ENCODE measurements at places on chromosomes 3 and 15.

DNA sequence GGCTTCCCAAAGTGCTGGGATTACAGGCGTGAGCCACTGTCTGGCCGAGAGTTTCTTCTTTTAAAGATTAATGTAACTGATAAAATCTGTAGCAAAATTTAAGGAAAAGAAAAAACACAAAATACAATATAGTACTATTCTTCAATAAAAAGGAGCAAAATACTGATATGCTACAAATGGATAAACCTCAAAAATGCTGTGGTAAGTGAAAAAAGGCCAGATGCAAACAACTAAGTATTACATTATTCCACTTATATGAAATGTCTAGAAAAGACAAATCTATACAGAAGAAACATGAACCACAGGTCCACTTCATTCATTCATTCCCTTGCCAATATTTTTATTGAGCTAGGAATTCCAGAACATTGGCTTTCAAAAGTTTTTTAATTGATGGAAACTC lies 299.5 kb downstream of the CTNNB1 start:
- no peak for DNase-seq

DNA sequence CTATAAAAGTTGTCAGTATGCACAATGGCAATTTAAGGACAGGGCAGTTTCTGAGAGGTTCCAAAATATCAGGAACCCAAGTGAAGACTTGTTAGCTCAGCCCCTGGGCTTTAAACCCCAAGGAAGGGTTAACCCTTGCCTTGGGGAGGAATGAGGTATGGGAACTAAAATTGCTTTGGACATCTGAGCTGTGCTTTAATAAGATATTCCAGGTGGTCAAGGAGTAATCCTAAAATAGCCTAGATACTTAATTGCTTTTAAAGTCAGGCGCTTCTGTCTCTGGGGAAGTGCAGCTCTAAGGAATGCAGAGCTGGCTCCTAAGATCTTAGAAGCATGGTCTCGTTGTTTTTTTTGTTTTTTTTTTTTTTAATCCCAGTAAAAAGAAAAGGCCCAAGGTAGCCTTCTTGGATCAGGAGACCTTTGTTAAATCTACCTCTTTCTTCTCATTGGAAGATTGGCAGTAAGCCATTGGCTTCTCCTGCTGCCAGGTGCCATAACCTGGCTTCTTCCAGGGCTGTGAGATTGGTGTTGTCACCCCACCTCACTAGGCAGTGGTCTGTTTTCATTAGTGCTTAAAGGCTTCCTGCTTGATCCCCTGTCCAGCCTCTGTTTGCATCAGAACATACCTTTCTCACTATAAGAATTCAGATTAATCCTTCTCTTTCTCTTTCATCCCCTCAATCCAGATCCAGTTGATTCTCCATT lies 24.5 kb downstream of the ARID3B start:
- no peak for DNase-seq

DNA sequence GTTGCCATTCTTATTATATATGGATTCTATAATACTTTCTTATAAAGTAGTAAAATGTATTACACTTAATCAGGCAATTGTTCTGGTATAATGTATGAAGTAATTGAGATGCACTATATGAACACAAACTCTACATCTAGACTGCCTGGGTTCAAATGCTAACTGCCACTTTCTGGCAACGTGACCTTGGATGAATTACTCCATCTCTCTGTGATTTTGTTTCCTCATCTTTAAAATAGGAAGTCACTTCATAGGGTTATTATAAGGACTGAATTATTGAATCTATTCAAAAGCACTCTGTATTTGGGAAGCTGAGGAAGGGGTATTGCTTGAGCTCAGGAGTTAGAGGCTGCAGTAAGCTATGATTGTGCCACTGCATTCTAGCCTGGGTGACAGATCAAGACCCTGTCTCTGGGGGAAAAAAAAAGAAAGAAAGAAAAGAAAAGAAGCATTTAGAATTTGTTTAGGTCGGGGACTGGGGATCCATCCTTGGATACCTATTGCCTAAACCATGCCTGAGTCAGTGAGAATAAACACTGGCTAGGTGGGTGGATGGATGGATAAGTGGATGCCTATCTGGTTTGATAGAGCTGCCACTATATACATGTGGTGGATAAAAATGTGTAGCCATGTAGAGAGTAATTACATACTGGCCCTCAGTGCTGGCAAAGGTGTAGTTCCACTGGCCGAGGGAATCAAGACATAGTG lies 2.5 kb downstream of the TM4SF1 start:
- no peak for DNase-seq

GRCh38 chr3:62312201-62312600 lies 61.1 kb downstream of the FEZF2 start:
- no peak for DNase-seq

Data from stimulated activated naive CD4-positive, alpha-beta T cell (primary cell).